NCI-H2081 (cell line): ENCODE measurements at places on chromosomes 1 and 21.
A peak's percentile ranks its signal among the peaks of the same experiment; 100 is the strongest.

- DNase-seq = no peak
Measured at GRCh38 chr1:161200992-161201835, 953 bp upstream of the NDUFS2 start.

- peak; percentile 33 for DNase-seq
Measured at GRCh38 chr1:220271706-220272046, 577 bp downstream of the RAB3GAP2 start.

- DNase-seq = no peak
Measured at GRCh38 chr21:44038063-44038462, 26.0 kb downstream of the TRAPPC10 start.

DNA sequence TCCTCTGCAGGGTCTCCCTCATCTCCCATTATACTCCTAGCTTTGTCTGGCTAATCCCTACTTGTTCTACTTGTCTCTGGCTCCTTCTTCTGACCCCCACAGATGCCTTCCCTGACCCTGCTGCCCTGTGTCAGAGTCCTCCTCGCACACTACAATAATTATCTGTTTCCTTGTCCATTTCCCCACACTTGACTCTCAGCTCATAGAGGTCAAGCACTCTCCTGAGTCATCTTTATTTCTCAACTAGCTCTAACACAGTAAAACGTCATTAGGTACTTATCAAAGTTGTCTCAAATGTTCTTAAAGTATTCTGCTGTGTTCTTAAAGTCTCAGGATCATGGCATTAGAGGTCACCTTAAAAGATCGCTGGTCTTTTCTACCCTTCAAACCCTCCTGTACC is 47.1 kb downstream of the C8A start:
- no peak for DNase-seq
